ENCODE measurements at places on chromosomes 5 and 9.

- peak; percentile 33 for DNase-seq
Observed at GRCh38 chr9:4640027-4640426, 22.1 kb upstream of the PLPP6 start.

DNA sequence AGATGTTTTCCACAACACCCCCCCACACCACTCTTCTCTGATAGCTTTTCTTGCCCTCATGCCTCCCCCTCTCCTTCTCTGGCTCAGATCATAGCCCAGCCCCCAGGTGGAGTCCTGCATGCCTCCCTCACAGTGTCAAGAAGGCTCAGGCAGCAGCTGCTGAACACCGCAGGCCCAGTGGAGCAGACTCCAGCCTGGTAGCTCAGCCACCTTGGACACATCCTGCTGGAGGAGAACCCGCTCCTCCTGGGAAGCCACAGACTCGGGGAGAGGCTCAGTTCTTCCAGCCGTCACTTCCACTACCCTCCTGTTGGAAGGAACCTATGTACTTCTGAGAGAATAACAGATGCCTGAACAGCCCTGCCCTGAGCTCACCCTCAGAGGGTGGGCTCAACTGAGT is 143.4 kb downstream of the SPOCK1 start:
- DNase-seq, result no peak

- DNase-seq, result no peak
Observed at GRCh38 chr9:81596679-81597418, 92.5 kb downstream of the TLE1 start.

DNA sequence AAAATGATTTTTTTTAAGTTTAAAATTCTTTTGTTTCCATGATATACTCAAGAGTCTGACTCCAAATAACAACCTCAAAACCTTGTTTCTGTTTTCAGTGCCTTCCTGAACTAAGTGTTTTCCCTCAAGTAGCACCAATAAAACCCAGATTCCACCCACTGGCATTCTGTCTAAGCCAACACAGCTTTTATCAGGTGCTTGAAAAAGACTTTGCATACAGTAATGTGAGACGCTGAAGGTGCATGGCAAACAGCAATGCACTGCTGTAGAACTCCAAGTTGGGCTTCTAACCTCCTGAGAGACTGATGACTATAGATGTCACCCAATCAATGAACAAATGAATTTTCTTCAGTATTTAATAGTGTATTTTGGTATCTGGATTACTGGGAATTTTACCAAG is 95.7 kb downstream of the NFIB start:
- no peak for DNase-seq

- no peak for DNase-seq
Observed at GRCh38 chr5:127184851-127185250, 105.7 kb upstream of the MEGF10 start.

DNA sequence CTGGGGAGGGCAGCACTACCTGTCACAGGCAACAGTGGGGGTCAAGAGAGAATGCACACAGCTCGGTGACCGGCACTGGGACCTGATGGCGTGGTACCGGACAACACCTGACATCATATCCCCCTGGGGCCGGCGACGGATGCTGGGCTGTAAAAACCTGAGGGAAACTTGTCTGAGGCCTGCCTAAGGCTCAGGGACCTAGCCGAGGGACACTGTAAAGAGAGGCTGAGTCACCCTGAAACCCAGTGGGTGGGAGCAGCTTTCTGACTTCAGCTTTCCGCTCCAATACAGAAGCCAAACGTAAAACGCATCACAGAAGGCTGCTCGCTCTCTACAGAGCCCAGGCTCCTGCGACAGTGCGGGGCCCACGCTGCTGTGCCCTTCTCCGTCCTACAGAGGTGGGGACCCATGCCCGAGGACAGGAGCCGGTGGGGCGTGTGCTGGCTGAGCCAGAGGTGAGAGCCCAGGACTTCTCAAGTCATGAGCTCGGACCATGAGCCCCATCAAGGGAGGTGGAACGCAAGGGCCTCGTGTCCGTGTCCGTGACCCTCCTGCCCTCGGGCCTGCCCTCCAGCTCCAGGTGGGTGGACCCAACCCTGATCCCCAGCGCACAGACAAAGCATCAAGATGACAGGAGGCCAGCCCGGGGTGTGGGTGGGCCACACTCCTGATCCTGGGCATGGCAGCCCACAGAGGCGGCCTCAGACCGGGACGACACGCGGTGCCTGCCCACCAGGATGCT is 5.3 kb downstream of the RALGDS start:
- no peak for DNase-seq

All from SK-MEL-5 (cell line).